ENCODE measurements at places on chromosomes 3 and 15.

- DNase-seq: no peak
Observed at GRCh38 chr3:164390046-164390445, 688.2 kb downstream of the SI start.

DNA sequence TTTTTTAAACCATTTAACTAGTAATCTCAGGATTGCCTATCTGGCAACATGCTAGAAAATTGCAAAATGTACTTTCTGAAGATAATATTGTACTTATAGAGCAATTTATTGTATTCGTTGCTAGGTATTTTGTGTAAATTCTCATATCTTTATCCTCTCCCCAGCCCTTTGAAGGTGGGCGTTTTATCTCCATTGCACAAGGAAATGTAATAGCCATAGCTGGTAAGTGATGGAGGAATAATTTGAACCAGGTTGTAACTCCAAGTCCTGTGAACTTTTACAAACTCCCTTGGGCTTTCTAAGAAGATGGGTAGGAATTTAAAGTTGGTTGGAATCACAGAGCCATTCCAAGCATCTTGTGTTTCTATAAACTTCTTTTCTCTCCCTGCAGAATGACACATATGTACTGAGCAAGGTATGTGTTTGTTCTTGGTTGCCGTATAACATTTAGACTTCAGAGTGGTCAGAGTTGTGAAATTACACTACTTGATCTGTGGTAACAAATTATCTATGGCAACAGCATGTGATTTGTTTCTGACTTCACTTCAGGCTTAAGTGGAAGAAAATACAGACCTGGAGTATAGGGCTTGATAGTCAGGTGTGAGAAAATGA is 170.9 kb downstream of the AKAP13 start:
- no peak for DNase-seq

- DNase-seq: no peak
Observed at GRCh38 chr3:168029705-168030104, 66.0 kb downstream of the GOLIM4 start.

GRCh38 chr3:186339180-186339918 is 22.7 kb downstream of the DGKG start:
- no peak for DNase-seq

DNA sequence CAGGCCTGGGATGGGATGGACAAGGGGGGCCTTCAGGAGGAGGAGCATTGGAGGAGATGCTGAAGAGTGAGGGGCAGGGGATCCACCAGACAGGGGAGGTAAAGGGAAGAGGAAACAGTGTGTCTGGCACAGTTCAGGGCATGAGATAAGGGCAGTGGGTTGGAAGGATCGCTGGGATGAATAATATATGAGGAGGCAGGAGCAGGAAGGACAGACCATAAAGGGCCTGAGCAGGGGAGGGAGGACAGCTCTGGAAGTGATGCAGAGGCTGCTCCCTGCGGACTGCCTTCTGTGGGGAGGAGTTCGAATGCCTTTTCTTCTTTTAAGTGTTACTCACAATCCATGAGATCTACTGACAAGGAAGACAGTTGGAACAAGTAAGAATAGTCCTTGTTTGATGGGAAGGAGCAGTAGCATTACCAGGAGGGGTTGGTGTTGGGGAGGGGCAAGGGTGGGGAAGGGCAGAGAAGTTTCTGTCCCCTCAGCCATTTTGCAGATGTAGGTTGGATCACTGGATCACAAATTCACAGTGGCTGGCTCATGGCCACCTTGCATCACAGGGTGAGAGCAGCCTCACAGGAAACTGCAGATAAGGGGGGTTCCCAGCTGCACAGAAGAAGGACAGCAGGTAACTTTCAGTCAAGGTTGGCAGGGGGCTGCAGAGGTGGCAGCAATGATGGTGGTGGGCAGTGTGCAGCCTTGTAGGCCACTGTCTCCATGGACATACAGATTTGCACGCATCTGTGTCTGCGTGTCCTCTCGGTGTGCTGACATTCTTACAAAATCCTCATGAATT is 91.9 kb upstream of the SNRPN start:
- DNase-seq: no peak

- DNase-seq: no peak
Observed at GRCh38 chr15:71804226-71804625, 6.1 kb upstream of the NR2E3 start.

DNA sequence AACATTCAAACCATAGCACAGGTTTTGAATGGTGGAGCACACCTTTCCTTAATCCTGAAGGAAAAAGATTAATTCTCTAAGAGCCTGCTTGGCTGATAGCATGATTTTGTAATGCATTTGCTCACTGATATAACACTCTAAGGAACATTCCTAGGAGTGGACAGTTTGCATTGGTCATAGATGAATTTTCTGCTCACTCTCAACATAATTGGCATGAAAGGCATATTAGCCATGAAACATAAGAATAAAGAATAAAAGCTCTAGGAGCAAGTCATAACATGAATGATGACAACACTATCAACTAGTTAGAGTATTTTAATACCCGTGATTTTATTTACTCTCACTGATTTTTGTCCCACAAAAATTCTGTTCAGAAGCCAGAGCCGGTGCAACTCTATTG is 34.3 kb upstream of the LRTM1 start:
- no peak for DNase-seq

DNA sequence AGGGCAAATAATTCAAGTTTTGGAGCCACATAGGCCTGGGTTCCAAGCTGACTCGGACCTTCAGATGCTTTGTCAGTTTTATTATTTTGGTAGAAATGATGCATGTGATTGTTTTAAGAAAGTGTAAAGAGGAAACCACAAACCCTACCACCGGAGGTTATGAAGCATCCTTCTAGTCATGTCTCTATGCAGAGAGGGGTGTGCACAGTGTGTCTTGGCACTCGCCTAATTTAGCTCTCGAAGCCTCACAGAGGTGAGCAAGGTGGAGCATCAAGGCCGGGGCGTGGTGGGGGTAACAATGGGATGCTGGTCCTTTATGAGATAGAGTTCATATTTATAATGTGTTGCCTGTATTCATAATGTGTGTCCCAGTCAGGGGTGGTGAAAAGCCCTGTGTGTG is 63.7 kb upstream of the SMAD6 start:
- DNase-seq: no peak

GRCh38 chr3:183449391-183449790 is 21.0 kb upstream of the MCF2L2 start:
- no peak for DNase-seq

- DNase-seq: no peak
Observed at GRCh38 chr3:102979682-102980354, 545.0 kb downstream of the ZPLD1 start.

DNA sequence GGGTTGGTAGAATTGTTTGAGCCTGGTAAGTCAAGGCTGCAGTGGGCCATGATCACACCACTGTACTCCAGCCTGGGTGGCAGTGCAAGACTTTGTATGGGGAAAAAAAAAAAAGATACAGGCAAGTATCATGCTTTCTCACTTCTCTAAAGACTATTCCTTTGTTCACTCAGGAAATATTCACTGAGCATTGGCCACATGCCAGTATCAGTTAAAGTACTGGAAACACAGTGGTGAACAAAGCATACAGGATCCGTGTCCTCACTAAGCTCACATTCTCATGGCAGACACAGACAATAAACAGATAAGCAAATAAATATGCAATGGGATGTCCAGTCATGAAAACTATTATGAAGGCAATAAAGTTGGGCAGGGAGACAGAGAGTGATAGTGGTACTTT is 5.1 kb upstream of the MTHFS start:
- DNase-seq: no peak

DNA sequence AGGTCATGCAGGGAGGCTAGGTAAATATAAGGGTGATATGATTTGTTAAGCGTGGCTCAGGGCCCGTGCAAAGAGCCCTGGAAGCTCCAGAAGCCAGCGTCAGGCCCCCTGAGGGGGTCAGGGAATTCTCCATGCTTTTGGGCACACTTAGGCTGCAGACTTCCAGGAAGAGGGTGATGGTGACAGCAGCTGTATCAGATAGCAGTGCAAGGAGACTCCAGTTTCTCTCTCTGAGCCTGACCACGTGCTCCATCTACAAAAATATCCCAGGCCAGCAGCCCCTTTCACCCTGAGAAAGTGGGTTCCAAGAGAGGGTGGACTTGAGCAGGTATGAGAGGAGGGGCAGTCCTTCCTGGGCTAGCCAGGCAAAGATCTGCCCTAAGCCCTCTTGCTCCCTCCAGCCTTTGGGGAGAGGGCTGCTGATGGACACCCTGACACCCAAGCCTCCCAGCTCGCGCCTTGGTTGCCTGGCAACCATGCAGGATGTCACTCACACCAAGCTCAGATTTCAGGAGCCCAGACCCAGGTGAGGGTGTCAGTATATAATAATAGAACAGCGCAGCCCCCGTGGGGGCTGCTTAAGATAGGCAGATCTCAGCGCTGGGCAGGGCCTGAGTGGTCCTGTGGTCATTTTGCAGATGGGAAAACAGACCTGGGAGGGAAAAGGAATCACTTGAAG is 35.8 kb downstream of the ATP2B2 start:
- DNase-seq: no peak

DNA sequence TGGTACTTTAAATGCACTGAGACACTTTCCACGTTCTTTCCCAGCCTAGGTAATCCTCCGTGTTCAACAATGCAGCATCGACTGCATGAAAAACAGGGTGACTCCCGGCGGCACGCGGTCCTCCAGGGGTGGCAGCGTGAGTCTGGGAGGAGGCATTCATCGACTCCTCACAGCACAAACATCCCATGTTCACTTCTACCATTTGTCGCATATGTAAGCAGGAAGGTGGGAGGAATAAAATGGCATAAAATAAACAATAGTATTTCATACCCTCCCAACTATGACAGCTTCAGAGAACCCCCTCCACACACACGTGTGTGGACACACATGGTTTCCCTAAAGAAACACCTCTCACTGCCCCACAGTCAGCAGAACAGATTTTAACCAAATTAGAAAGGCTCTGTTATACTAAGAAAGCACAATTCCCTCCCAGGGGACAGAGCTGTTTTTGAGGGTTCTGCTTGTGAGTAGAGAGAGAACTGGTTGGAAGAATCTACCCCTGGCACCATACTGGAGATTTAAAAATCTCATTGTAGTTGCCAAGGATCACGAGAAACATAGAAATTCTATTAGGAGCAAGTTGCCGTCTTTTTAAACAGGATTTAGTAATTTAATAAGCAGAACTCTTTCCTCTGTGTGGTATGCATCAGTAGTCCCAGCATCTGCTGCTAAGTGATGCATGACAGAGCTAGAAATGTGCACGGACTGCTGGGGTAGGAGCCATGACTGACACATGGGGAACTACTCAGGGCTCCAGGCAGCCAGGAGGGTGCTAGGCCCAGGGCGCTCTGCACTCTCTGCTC is 6.0 kb downstream of the FAM43A start:
- DNase-seq: no peak

- no peak for DNase-seq
Observed at GRCh38 chr15:72925661-72926060, 126.6 kb upstream of the NEO1 start.

DNA sequence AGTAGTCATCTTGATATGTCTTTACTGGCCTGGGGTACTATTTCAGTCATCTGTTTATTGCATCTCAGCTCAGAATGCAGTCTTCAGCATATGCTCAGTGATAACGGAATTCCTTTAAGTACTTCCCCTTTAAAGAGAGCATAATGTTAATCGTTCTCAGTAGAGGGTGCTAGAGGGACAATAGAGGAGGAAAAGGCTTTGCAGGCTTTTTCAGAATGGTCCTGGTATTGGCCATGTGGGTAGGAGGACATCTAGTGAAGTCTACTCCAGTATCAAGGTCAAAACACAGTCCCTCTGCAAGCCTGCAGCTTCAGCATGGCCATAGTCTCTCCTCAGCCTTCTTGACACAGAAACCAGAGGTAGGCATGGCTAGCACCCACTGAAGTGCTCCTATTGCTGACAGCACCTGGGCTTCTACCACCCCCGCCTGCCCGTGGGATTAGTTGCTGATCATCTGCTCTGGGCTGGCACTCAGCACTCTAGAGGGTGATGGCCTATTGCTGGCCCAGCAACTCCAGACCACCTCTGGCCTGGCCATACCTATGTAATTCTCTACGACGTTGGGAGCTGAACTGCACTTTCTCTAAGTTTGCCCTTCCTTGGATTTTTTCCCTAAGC is 65.4 kb downstream of the KCNH8 start:
- DNase-seq: no peak

GRCh38 chr3:161067335-161067734 is 37.8 kb downstream of the B3GALNT1 start:
- no peak for DNase-seq

DNA sequence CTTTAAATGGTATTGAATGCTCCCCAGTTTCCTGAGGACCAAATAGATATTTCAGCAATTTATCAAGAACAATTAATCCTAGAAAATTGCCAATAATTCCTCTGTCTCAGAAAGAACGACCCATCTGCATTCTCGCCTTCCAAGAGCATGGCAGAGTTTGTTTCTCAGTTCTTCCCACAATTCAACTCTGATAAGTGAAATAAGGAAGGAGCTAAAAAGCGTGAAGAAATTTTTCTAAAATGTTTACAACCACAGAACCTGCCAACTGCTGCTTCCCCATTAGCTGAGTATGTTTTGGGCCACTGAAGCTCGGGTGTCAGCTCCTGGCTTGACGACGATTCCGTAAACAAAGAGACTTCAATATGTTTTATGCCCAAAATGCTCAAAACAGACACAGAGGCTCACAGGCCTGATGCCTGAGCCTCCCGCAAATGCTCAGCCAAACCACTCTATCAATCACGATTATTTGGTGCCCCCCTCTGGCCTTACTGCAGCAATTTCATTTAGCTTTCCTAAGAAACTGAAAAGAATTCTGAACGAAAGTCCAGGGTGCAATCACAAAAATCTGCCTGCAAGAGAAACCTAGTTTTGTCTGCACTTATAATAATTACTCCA is 259.2 kb upstream of the CCDC54 start:
- DNase-seq: no peak

GRCh38 chr3:44436181-44436580 is 41.3 kb downstream of the ZNF445 start:
- no peak for DNase-seq

GRCh38 chr15:57298204-57298603 is 78.1 kb upstream of the CGNL1 start:
- DNase-seq: no peak

DNA sequence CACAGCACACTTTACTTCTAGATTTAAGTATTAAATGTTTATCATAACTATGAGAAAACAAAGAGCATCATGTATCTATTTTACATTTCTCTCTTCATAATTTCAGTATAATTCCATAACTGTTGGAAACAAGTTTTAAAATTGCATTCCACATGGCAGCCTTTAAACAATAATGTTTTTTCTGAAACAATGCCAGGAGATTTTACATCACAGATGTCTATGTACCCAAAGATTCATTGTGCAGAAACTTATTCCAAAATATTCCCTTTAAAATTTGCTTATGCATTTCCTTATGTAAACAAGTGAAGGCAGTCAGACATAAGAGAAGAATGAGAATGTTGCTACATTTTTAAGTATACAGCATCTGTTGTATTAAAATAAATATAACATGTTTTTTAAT is 324.9 kb upstream of the COL8A1 start:
- DNase-seq: no peak

All from central memory CD4-positive, alpha-beta T cell (primary cell).